KBM-7 (cell line): ENCODE measurements at places on chromosomes 4 and X.
A peak's percentile ranks its signal among the peaks of the same experiment; 100 is the strongest.

DNA sequence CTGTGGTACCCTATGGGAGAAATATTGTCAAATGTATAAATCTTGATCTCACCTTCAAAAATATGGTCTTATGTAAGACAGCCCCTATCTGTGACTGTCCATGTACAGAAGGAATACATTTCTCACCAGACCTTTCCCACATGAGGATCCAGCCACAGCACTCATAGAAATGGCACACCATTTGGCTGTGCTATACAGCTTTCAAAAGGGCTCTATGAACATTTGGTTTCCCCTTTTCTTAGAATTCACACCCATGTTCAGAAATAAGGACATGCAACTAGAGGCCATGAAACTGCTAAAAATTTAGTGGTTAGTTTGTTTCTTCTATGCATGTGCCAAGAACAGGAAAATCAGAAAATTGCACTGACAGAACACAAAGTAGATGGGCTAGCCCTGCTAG, 62.7 kb downstream of the ANTXR2 start:
- DNase-seq: peak; percentile 44

DNA sequence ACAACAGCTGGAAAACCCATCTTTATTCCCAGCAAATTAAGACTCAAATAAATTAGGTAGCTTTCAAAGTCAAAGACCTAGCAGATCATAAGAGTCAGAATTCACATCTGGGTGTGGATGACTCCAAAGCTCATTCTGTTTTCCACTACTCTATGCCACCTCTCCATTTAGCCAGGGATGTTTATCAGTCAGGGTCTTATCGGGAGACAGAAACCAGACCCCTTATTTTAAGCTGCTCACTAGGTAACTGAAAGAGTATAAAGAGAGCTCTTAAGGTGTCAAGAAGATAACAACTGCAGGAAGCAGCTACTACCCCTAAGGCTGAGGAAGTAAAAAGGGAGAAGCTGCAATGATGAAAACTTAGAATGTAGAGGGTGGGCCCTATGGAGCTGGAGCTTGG, 333.7 kb upstream of the KLF3 start:
- DNase-seq: no peak

DNA sequence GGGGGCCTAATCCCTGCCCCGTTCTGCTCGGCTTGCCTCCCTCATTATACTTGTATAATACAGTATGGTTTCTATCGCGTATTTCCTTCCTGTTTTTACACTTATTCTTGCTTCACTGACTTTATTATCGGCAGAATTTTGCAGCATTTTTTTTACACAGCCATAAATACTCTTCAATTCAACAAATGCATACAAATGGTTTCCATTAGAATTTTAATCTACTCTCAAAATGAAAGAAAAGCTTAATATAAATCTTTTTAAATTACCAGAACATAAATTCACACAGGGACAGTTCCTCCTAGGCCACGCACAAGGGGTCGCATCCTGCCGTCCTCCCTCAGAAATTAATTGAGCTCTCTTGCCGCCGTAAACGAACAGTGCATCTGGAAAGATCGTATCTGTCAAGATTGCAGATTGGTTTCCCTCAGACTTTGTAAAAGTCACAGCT, 42.9 kb downstream of the DCTD start:
- DNase-seq: peak; percentile 63

GRCh38 chrX:35711281-35711680, 86.9 kb upstream of the MAGEB16 start:
- DNase-seq: no peak

DNA sequence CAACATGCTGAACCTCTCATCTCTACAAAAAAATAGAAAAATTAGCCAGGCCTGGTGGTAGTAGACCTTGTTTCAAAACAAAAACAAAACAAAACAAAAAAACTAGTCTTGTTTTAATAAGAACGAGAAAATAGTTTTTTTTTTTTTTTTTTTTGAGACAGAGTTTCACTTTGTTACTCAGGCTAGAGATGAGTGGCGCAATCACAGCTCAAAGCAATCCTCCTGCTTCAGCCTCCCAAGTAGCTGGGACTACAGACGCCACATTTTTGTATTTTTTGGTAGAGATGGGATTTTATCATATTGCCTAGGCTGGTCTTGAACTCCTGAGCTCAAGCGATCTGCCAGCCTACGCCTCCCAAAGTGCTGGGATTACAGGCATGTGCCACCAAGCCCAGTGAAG, 47.7 kb upstream of the UGDH start:
- DNase-seq: no peak
